HCEC 1CT (cell line): ENCODE measurements at places on chromosomes 3 and 15.

DNA sequence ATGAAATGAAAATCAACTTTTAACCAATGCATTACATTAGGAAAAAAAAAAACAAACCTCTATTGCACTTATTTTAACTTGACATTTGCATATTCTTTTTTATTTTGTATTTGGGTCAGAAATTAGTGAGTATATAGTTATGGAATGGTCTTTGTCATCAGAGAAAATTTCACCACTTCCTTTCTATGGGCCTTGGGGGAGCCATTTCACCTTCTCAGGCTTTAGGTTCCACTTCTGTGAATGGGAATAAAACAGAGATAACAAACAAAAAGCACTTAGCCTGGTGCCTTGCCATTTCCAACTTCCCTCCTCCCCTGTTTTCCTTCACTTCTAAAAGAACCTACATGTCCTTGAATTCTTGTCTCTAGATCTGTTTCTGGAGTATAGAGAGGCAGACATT, 168.0 kb upstream of the STT3B start:
- peak; percentile 71 for DNase-seq

GRCh38 chr3:16362770-16363169, 97.8 kb downstream of the OXNAD1 start:
- no peak for DNase-seq

DNA sequence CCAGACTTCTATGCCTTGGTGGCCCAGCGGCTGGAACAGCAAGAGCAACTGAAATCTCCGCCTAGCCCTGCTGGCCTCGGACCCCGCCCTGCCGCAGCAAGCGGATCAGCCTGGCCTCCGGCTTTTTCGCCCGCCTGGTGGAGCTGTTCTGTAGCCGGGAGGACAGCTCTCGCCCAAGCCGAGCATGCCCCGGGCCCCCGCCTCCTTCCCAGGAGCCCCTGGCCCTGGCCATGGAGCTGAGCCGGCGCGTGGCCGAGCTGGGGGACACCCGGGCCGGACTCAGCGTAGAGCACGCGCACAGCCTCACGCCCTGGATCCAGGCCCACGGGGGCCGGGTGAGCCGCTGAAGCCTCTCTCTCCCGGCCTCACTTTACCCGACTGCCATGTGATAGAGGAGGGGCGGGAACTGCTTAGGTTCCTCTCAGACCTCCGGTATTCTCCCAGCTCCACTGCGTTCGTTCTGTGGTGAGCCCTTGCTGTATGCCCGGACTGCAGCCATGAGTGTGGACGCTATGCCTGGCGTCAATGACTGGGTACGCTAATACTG, 24.1 kb upstream of the MRPL3 start:
- peak; percentile 46 for DNase-seq

- peak; percentile 34 for DNase-seq
Measured at GRCh38 chr3:159165961-159166360, 364.1 kb downstream of the MFSD1 start.

DNA sequence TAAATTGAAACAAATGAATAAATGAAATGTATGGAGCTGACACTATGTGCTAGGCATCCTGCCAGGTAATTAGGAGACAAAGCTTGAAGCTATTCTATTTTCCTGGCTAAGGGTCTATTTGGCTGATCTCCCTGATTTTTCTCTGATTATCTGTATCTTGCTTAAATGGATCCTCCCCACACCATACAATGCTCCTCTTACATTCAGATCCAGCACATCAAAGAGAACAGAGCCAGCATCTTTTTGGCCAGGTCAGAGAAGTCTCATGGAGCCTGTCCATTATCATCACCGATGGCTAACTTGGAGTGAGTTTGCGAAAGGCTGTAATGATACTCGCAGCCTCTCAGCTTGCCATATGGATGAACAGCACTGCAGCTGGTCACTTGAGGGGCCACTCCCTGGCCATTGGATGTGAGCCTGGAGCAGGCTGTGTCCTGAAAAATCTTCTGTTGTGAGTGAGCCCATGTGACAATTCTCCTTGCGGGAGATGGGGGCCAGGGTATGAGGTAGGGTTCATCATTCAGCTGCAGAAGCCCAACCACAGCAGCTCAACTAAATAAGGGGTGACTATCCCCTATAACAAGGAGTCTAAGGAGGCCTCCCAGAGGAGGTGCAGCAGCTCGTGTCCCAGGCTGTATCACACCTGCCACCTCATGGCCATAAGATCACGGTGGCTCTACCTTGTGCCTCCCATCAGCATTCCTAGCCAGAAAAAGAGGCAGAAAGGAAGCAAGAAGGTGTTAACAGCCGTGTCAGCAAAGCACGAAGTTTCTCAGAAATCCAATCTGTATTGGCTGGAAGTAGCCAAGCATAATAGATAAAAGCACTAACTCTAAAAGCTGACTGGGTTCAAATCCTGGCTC, 69.3 kb upstream of the ST8SIA2 start:
- no peak for DNase-seq

- DNase-seq: peak; percentile 93
Measured at GRCh38 chr3:67635257-67635656, 19.2 kb downstream of the SUCLG2 start.

DNA sequence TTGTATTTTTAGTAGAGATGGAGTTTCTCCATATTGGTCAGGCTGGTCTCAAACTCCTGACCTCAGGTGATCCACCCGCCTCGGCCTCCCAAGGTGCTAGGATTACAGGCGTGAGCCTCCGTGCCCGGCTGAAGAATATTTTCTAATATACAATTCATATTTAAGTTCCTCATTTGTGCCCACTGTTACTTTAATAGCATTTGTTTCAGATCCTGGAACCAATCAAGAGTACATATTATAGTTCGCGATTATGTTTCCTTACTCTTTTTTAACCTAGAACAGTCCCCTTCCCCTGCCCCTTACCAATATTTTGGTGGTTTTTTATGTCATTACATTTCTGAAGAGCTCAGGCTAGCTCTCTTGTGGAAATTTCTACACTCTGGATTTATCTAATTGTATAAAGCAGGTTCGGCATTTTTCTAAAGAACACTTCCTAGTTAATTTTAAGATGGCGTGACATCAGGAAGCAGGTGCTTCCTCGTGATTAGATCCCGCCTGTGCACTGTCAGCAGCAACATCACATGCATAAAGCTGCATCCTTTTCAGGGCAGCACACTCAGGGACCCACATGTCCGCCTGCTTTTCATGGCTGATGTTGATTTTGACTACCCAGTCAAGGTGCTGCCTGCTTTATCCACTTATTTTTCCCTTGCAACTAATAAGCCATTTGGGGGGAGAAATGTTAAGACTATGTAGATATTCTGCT, 88.7 kb upstream of the EPHB3 start:
- no peak for DNase-seq

DNA sequence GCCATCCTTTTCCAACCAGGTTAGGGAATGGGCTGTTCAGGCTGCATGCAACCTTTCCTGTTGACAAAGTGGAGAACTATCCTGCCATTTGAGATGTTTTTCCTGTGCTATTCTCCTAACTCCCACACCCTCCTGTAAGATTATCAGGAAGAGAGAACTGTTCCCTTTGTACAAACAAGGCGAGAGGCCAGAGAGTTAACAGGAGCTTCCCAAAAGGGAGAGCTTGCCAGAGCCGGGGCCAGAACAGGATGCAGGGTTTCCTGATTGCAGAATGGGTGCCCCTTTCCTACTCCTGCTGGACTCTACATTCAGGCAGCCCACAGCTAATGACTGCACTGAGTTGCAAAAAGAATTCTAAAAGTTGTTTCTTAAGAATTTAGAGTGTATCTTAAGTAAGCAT, 17.1 kb downstream of the PML start:
- DNase-seq: peak; percentile 39

- peak; percentile 94 for DNase-seq
Measured at GRCh38 chr3:16183601-16184270, 9.3 kb downstream of the GALNT15 start.

DNA sequence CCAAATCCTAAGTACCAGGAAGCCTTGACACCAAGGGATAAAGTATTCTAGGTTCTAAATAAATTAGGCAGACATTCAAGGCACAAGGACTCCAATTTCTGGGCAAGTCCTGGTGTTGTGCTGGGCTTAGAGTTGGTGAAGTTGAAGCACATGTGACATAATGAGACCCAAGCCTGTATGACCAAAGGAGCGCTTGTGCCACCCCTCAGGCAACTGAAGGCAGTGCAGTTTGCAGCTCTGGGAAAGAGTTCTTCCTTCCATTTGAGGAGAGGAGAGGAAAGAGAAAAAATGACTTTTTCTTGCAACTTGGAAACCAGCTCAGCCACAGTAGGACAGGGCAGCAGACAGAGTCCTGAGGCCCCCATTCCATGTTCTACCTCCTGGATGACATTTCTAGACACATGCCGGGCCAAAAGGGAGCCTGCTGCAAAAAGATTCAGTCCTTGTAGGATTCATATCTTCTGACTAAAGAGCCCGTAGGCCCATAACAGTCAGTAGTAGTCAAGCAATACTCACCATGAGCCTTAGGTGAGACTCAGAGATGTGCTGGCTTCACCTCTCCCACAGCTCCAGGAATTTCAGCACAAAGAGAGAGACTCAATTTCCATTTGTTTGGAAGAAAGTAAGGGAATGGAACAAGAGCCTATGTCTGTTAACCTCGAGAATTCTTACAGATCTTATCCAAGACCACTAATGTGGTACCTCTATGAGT, 588.8 kb upstream of the BCHE start:
- DNase-seq: no peak

DNA sequence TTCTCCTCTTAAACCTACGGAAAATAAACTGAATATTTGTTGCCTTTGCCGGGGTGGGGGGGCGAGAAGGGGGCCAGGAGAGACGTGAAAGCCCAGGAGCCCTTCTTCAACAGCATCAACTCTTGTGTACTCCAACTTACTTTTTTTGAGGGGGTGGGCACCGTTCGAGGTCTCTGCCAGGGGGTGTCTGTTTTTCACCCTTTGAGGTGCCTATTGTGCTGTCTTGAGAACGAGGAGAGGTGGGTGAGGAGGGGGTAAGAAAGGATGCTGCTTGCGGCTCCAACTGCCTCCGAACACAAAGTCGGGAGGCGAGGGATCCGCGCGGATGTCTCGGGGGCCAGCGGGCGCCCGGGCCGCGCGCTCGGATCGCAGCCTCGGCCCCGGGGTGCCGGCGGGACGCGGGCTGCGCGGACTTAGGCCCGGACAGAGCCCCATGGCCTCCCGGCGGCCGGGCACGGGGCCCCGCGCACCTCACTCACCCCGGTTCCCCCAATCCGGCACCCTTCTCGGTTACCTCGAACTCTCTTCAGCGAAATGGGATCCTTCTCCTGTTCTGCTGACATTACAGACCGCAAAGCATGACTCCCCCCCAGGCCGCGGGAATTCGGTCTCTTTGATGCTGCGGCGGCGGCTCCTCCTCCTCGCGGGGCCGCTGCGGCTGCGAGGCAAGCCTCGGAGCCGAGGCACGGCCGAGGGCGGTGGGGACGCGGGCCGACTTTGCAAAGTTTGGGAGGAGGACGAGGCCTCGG, 650 bp downstream of the PYGO1 start:
- DNase-seq: peak; percentile 48

DNA sequence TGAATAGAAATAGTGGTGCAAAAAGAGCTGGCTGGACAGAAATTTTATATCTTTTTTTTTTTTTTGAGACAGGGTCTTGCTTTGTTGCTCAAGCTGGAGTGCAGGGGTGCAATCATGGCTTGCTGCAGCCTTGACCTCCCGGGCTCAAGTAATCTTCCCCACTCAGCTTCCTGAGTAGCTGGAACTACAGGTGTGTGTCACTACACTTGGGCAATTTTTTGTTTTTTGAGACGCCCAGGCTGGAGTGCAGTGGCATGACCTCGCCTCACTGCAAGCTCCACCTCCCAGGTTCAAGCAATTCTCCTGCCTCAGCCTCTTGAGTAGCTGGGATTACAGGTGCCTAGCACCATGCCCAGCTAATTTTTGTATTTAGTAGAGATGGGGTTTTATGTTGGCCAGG, 22.4 kb downstream of the CHRNA3 start:
- no peak for DNase-seq

DNA sequence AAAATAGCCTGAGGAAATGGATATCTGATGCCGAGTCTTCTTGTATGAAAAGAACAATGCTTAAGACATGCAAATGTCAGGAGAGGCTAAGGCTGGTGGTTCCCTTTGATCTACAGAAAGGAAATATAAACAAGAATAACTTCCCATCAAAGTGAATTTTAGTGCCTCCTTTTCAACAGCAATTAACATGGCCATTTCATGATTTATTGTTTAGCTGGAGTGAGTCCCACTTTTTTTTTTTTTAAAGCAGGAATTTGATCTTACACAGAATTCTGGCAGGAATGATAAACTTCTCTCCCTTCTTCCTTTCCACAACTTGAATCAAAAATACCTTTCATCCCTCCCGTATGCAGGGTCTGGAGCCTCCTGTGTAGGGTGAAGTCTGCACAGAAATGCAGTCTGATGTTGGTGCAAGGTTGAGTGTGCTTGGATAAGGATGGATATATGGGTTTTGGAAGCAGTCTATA, 287.0 kb downstream of the MEX3B start:
- no peak for DNase-seq

- DNase-seq: peak; percentile 12
Measured at GRCh38 chr3:177528306-177529070, 331.2 kb upstream of the TBL1XR1 start.
